ENCODE measurements at places on chromosomes 7 and 10.

DNA sequence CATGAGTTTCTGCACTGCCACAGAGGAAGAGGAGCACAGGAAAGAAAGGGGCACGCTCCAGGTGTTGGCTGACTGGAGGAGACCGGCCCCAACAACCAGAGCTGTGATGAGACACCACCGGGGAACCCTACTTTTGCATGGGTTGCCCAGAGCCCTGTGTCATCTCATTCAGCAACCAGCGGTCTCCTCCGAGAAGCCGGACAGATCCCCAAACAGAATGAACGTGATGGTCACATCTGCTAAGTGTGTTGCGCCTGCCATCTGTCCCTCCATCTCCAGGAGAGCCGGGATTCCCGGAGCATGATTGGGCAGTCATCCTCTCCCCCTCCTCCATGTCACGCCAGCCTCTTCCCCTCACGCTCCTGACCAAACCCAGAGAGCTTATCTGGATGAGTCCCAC is 22.9 kb downstream of the PARP12 start:
- peaks cover 10% of the 10 kb centered on the region for H3K36me3 ChIP-seq
- H3K4me3 ChIP-seq = no peak overlapping the region
- no peak overlapping the region for H3K27ac ChIP-seq
- no peaks in the 10 kb centered on the region for H3K27me3 ChIP-seq

DNA sequence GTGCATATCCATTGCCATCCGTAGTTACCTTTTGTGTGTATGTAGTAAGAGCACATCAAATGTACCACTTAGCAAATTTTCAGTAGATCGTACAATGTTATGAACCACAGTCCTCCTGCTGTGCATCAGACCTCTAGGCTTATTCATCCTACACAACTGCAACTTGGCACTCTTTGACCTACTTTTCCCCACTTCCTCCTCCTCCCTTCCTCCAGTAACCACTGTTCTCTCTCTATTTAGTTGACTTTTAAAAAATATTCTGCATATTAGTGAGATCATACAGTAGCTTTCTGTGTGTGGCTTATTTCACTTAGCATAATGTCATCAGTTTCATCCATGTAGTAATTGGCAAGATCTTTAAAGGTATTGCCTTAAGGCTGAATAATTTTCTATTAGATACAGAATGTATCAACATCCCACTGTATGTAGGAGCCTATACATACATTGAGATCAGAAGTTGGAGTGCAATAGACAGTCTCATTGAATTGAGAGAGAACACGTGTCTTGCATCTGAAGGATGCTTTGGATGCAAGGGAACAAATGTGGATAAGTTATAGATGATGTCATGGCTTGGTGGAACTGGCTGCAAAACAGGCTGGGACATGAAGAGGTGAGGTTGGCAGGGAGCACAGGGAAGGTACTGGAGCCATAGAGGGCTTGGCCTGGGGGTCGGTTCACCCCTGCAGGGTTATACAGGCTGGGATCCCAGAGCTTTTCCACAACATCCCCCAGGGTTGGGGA is 83.0 kb upstream of the FAM180A start:
- no peak overlapping the region for H3K4me3 ChIP-seq
- H3K36me3 ChIP-seq = no peaks in the 10 kb centered on the region
- DNase-seq = no peak
- H3K4me1 ChIP-seq = no peaks in the 10 kb centered on the region

DNA sequence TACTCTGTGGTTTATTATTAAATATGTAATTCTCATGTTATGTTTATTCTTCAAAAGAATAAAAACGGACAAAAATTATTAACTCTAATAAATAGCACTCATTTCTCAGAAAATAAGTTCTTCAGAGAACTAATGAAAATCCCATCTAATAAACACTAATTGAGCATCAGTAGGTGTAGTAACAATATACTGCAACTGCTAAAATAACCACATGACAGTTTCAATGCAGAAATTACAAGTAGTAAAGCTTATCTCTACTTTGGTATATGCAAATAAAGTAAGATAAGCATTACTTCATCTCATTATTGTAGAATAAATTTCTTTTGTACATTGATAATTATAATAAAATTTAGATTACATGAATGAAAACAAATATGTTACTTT is 56.4 kb upstream of the DKK1 start:
- no peak overlapping the region for H3K4me3 ChIP-seq
- H3K4me1 ChIP-seq = peaks cover 2% of the 10 kb centered on the region
- H3K27me3 ChIP-seq = no peaks in the 10 kb centered on the region
- no peak overlapping the region for H3K27ac ChIP-seq
- H3K36me3 ChIP-seq = no peaks in the 10 kb centered on the region

DNA sequence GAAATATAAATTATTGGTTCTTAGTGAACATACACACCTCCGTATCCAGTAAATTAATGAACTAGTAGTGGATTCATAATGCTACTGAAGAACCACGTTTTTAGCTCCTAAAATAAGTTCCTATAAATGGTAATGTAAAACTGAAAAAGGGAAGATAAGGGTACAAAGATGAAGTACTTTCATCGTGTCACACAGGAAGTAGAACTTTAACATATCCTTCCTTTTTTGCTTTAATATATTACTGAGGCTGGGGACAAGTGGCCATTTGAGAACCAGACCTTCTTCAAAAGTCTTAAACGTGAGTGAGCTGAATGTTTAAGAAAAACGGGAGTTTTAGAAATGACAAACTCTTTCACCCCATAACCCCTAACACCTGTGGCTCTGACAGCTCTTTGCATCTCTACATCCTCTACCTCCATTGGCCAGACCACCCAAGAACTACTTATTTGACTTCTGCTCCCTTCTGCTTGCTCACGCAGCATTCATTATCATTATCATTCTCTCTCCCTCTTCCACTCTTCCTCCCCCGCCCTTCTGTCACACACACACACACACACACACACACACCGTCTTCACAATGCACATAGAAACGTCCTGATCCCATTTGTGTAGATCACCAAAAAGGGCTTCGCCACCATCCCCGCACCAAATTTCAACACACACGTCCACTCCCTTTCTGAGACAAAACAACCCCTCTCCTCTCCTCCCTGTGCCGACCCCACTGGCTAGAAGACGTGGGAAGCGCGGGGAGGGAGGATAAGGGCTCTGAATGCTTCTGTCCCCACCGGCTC is 677 bp downstream of the SKAP2 start:
- no peaks in the 10 kb centered on the region for H3K36me3 ChIP-seq
- peak overlapping the region; percentile 65 for H3K4me3 ChIP-seq
- DNase-seq = peak; percentile 65
- H3K27me3 ChIP-seq = no peaks in the 10 kb centered on the region
- H3K4me1 ChIP-seq = peaks cover 2% of the 10 kb centered on the region

- H3K4me1 ChIP-seq = peaks cover 8% of the 10 kb centered on the region
- peak; percentile 73 for DNase-seq
- H3K27me3 ChIP-seq = no peaks in the 10 kb centered on the region
These were observed 96.4 kb downstream of the CALD1 start for GRCh38 chr7:134875867-134876266.

- no peaks in the 10 kb centered on the region for H3K36me3 ChIP-seq
- peak; percentile 91 for DNase-seq
- H3K4me3 ChIP-seq = no peak overlapping the region
- H3K27me3 ChIP-seq = no peaks in the 10 kb centered on the region
- H3K4me1 ChIP-seq = peaks cover 3% of the 10 kb centered on the region
These were observed 157.2 kb downstream of the CHRM2 start for GRCh38 chr7:137025469-137026175.

DNA sequence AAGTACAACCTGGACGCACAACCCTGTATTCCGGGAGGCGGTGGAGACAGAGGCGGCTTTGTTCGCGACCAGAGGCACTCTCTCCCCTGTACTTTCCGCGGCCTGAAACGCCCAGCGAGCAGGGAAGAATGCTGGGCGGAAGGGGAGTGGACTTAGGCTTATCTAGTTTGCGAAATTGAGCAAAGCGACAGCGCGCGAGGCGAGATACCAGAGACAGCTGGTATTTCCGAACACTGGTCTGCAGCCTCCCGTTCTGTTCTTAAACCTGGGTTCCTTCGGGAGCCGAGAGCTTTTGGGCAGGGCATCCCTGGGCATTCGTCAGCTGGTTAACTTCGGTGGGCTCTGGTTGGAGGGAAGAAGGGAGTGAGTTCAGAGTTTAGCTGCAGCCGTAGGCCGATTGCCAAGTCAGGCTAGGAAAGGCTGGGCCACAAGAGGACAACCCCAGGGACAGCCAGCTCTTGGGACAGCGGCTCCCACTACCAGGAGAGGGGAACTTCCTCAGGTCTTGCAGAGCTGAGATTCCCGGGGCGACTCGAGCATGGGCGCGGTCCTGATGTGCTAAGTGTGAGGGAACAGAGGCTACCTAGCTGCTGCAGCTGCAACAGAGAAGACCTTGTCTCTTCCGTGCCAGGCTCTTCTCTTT is 3.9 kb downstream of the HMX3 start:
- H3K4me1 ChIP-seq = no peaks in the 10 kb centered on the region
- DNase-seq = no peak
- H3K36me3 ChIP-seq = no peaks in the 10 kb centered on the region

GRCh38 chr7:36096460-36097095 is 56.5 kb upstream of the EEPD1 start:
- no peak overlapping the region for H3K4me3 ChIP-seq
- H3K27ac ChIP-seq = no peak overlapping the region
- H3K27me3 ChIP-seq = peaks cover 4% of the 10 kb centered on the region
- no peak for DNase-seq

DNA sequence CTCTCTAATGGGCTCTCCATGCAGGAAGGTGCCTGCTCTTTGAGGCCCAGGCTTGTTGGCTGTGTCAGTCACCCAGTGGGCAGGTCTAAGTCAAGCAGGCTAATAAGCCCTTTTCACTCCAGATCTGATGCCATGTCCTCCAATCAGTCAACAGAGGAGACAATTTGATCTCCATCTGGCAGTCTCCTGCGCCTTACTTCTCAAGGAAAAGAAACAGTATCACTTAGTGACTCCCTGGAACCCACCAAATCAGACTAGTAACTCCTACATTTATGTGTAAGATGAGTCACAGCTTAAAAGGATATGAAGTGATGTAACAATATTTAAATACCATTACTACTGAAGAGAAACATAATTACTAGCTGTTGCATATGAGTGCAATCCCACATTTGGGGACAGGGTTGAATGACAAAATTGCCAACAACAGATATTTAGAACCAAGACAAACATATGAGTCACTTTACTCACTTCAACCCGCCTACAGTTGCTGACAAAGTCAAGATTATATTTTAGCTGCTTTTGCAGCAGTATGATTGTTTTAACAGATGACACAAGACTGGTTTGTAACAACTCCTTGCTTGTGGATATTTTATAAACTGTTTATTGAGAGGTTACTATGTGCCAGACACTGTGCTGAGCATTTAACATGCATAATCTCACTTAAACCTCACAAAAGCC is 72.1 kb downstream of the USP6NL start:
- peaks cover 10% of the 10 kb centered on the region for H3K4me1 ChIP-seq
- H3K27ac ChIP-seq = no peak overlapping the region
- DNase-seq = peak; percentile 67
- no peaks in the 10 kb centered on the region for H3K36me3 ChIP-seq
- no peak overlapping the region for H3K4me3 ChIP-seq
- no peaks in the 10 kb centered on the region for H3K27me3 ChIP-seq

GRCh38 chr10:112332509-112333228 is 41.2 kb upstream of the ACSL5 start:
- H3K36me3 ChIP-seq = no peaks in the 10 kb centered on the region
- DNase-seq = no peak
- no peak overlapping the region for H3K27ac ChIP-seq
- no peak overlapping the region for H3K4me3 ChIP-seq
- H3K4me1 ChIP-seq = no peaks in the 10 kb centered on the region
- H3K27me3 ChIP-seq = no peaks in the 10 kb centered on the region

DNA sequence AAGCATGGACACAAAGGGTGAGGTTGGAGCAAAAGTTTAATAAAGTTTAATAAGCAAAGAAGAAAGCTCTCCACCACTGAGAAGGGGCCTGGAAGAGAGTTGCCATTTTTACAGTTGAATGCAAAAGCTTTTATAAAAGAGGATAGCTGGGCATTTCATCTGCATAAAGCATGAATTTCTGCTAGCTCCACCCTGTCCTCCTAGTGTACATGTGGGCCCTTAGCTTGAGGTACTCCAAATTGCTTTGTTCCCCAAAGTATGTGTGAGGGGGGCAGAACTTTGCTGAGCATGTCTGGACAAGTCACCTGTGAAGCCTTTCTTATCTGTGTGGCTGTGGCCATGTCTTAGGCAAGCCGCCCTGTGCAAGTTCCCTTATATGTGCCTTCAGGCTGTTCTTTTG is 22.6 kb upstream of the CROT start:
- no peak overlapping the region for H3K4me3 ChIP-seq
- DNase-seq = no peak
- H3K27ac ChIP-seq = no peak overlapping the region
- no peaks in the 10 kb centered on the region for H3K27me3 ChIP-seq
- H3K4me1 ChIP-seq = peaks cover 2% of the 10 kb centered on the region

GRCh38 chr10:89120931-89121763 is 86.0 kb downstream of the CH25H start:
- peak; percentile 51 for DNase-seq
- H3K27ac ChIP-seq = no peak overlapping the region
- no peaks in the 10 kb centered on the region for H3K4me1 ChIP-seq
- H3K4me3 ChIP-seq = no peak overlapping the region

- DNase-seq = peak; percentile 51
- no peak overlapping the region for H3K27ac ChIP-seq
- H3K27me3 ChIP-seq = no peaks in the 10 kb centered on the region
- H3K4me3 ChIP-seq = no peak overlapping the region
These were observed 133.4 kb downstream of the MAD1L1 start for GRCh38 chr7:2099048-2099957.

GRCh38 chr7:30800785-30801252 is 29.6 kb downstream of the MINDY4 start:
- peaks cover 1% of the 10 kb centered on the region for H3K36me3 ChIP-seq
- no peak overlapping the region for H3K4me3 ChIP-seq
- DNase-seq = peak; percentile 86
- no peaks in the 10 kb centered on the region for H3K27me3 ChIP-seq

DNA sequence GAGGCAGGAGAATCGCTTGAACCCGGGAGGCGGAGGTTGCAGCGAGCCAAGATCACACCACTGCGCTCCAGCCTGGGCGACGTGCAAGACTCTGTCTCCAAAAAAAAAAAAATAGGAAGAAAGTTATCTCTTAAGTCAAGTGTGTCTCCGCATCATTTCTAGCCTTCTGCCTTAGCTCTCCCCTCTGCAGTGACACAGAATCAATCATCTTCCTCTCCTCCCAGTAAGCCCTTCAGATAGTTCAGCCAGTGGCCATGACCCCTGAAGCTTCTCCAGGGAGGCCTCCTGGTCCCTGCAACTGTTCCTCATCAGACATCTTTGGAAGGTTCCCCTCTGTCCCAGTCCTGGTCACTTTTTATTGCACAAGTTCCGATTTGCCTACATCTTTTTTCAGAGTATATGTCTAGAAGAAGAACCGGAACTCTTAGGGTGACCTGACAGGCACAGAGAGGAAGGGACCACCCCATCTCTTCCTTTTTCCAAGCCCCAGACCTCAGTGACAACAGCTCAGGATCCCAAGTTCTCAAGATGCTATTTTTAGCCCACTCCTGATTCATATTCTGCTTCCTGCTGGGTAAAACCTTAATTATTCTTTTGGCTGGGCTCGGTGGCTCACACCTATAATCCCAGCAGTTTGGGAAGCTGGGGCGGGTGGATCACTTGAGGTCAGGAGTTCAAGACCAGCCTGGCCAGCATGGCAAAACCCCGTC is 6.6 kb upstream of the RHBDD2 start:
- H3K4me1 ChIP-seq = no peaks in the 10 kb centered on the region
- no peaks in the 10 kb centered on the region for H3K27me3 ChIP-seq
- no peaks in the 10 kb centered on the region for H3K36me3 ChIP-seq
- DNase-seq = peak; percentile 46

- peaks cover 2% of the 10 kb centered on the region for H3K4me1 ChIP-seq
- H3K4me3 ChIP-seq = peak overlapping the region; percentile 51
- peak overlapping the region; percentile 92 for H3K27ac ChIP-seq
- H3K36me3 ChIP-seq = peaks cover 6% of the 10 kb centered on the region
These were observed 760 bp downstream of the CBX3 start for GRCh38 chr7:26202019-26202990.
